ENCODE measurements at places on chromosomes 4 and X.

DNA sequence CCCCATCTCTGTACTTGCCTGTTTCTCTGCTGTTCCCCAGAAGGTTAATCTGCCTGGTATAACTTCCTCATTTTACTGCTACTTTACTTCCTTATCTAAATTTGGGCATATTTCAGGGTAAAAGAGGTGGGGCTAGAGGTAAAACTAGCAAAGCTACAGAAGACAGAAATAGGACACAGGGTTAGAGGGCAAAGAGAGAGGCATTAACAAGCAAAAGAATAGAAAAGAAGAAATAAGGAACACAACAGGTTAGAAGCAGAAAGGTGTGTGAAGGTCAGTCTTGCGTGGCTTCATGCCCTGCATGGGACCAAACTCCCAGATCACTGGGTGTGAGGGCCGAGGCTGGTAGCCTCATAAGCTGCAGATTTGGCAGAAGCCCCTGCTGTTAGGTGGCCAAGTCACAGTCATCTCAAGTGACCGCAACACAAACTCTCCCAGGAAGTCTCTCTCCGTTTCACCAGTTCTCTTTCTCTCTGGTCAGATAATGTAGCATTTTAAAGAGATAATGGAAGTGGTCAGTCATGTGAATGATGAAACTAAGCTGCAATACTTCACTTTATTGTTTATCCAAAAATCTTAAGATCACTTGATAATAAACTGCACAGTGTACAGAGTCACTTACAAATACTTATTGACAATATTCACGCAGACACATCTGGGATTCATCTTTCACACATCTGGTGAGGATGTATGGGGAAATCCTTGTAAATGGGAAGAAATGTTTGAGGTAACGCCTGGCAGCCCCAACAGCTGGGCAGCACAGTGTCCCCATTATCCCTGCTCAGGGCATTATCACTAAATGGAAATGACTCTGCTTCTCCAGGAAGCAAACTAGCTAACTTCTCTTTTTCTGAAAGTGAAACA, 16.4 kb downstream of the TMEM154 start:
- DNase-seq = no peak

GRCh38 chr4:105181259-105181658, 34.6 kb downstream of the TET2 start:
- no peak for DNase-seq

DNA sequence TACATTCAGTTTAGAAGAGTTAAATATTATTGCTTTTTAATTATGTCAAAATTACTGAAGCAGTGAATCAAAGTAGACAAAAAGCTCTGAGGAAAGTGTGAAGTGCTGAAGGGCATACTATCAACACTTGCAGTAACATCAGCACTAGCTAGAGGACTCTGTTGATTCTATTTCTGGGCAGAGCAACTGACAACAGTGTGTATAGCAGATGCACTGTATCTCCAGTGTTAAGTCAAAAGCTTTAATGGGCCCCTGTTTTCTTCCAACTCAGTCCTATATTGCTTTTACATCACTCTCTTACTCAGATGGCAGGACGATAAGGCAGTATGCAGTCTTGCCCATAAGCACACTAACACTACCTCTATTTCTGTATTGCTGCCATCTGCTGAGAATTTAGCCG, 435.2 kb upstream of the AMOT start:
- DNase-seq = no peak

GRCh38 chr4:103002551-103002950, 17.0 kb downstream of the SLC9B1 start:
- DNase-seq = peak; percentile 4

DNA sequence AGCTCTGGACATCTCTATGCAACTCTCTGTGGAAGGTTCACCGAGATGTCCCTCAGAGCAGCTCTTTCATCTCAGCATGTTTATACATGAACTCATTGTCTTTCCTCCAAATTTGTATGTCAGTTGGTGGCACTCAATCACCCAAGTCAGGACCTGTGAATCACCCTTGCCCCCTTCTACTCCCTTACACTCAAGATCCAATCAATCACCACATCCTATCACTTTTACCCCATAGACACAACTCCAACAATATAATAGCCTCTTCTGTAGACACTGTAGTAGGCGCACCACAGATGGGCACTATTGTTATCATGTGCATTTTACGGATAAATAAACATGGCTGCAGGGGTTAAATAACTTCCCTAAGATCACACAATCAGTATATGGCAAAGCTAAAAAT, 41.3 kb upstream of the IRF2 start:
- no peak for DNase-seq
